ENCODE measurements at places on chromosomes 13 and 19. TPM values are rescaled to one million over a fixed set of nuclear protein-coding genes. Genes with fewer than 3 reads are reported as not detected.

GRCh38 chr19:44672226-44672625 is 944 bp downstream of the CEACAM19 start:
- no peak for DNase-seq

PCSK4 gene
- 4.8 TPM for polyA plus RNA-seq

ACTMAP gene
- polyA plus RNA-seq: 8.5 TPM

- no peak for DNase-seq
These were observed 20.5 kb downstream of the SMARCA4 start for GRCh38 chr19:10981252-10981895.
